Endothelial cell (in vitro differentiated cells): ENCODE measurements at places on chromosomes 2 and 18.

DNA sequence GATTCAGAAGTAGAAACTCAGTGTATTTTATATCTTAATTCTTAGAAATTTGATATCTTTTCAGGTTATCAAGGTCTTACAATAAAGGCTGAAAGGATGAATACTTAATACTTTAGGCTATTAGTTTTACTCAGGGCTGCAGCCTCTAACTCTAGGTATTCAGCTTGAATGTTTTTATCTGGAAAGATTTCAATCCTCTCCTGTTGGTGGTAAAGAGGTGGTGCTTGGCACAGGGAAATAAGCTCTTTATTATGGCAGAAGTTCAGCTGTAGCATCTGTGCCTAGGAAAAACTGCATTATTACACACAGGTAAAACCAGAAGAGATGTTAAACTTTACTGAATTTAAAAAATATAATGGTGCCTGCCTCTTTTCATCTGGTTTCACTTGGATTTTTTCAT, 11.1 kb downstream of the ACVR2A start:
- DNase-seq, result no peak

- DNase-seq, result peak; percentile 71
Measured at GRCh38 chr2:231191896-231192872, 6.2 kb upstream of the ARMC9 start.

DNA sequence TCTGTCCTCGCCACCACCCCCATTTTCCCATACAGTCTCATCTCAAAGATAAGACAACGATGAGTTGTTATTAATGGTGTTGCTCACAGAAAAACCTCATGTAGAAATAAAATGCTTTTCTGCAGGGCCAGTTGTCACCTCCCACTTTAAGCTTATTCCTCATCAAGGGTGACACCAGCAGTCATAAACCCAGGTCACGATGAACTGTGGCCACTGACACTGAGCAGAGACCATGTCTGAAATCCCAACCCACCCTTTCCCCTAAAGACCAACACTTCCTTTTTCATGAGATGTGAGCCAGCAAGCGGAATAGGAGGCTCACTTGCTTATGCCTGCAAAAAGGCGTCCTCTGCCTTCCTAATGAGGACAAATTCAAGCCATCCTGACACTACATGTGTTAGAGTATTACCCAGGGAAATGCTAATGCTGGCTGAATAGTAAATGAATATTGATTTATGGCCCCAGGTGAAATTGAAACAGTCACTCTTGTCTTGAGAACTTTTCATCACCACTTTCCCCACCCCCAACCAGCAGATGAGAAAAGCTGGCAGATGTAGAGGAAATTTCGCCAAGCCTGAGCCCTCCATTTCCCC, 228.4 kb downstream of the MGAT5 start:
- DNase-seq, result no peak

DNA sequence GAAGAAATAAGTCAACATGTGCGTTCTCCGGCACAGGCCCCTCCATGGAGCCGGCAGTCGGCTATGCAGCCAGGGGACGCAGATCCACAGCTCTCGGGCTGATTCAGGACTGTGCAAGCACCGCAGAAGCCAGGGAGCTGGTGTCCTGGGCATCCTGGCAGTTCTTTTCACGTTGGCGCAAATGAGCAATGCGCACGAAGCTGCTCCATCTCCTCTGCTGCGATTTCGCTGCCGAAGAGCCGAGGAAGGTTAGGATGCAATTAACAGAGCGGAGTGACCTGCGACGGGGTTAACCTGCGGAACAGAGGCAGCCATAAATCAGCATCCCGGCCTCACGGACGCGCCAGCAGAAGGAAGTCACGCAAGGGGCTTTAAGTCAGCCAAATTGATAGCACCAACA, 107.1 kb upstream of the POU3F3 start:
- no peak for DNase-seq

- DNase-seq, result no peak
Measured at GRCh38 chr2:170847716-170848115, 31.0 kb downstream of the GAD1 start.

GRCh38 chr2:106921451-106921850, 35.5 kb upstream of the ST6GAL2 start:
- DNase-seq, result no peak

GRCh38 chr2:105937498-105938097, 192.9 kb downstream of the NCK2 start:
- no peak for DNase-seq

- no peak for DNase-seq
Measured at GRCh38 chr2:11370377-11371091, 26.1 kb upstream of the ROCK2 start.

GRCh38 chr2:71880846-71881610, 266.6 kb downstream of the CYP26B1 start:
- DNase-seq, result no peak

GRCh38 chr18:7254163-7254562, 23.3 kb downstream of the LRRC30 start:
- DNase-seq, result no peak

GRCh38 chr2:71782323-71782722, 329.0 kb downstream of the DYSF start:
- DNase-seq, result no peak

DNA sequence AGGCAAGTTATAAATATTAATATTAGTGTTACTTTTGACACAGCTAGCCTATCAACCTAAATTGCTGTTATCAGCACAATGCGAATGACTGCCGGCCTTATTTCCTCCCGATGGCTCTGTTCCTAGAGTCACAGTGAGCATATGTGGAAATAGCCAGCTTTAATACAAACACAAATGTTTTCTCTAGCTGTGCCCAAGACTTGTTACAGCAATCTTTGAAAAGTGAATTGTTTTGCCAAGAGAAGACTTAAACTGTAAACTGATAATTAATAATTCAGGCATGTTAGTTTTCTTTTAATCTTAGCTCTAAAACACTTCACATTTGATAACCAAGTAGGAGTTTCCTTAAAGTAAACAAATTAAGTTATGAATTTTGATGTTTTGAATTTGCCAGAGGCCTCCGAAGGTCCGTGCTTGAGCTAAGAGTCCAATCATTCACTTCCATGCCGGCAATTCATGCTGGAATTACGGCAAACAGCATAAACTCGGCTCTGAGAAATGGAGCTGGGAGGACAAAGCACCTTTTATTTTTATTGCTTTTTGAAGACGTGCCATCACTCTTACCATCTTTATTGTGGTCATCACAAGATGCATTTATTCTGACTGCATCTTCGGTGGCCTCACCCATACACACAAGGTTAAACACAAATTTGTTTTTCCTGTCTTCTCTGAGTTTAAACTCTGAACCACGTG, 184.5 kb upstream of the CWC22 start:
- DNase-seq, result no peak

- DNase-seq, result no peak
Measured at GRCh38 chr2:88148929-88149438, 21.1 kb upstream of the FABP1 start.

GRCh38 chr2:59888015-59888414, 665.4 kb downstream of the BCL11A start:
- peak; percentile 8 for DNase-seq

DNA sequence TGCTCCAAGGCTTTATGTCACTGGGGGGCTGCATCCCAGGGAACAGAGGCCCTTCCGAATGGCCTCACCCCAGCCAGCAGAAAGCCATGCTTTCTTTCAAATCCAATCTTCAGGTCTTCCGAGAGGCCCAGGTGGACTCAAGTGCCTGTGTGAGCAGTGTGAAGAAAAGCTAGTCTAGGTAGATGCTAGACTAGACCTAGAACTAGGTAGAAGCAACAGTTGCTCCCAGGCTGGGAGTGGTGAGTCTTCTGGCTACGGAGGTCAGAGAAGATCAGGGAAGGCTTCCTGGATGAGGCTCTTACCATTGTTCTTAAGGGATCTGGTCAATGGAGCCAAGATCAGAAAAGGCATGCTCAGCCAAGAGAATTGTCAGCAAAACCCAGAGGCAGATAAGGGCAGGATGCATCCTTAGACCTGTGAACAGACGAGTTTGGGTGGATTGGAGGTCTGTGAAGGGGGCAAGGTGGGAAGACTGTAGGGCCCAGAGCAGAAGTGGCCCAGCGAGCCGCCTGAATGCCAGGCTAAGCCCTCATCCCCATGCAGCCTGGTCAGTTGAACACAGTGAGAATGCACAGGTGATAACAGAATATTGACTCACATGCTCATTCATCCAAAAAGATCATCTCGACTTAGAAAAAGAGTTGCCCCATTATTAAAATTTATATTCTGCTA, 110.8 kb downstream of the SMAD7 start:
- no peak for DNase-seq

GRCh38 chr2:202521470-202521869, 113.3 kb upstream of the FAM117B start:
- DNase-seq, result no peak

GRCh38 chr18:5288517-5288935, 7.0 kb downstream of the ZBTB14 start:
- DNase-seq, result no peak

DNA sequence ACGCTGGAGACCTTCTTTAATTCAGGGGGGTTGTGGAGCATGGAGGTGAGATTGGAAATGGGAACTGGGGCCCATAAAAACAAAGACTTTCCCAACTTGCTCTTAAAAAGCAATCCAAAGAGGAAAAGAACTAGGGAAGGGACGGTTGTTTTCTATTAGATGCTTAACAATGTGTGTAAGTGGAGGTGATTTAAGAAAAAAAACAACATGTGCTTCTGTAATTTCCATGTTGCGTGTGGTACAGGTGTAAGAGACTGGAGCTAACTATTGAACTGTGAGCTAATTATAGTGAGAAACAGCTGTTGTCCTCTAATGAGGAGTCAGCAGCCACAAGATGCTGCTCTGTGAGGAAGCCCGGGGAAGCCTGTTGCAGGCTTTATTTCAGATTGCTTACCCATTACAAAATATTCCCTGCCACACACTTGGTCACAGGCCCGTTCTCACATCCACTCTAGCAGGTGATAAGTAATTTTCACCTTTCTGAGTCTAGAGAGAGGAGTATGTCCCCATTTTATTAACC, 280.6 kb upstream of the PARD3B start:
- no peak for DNase-seq

DNA sequence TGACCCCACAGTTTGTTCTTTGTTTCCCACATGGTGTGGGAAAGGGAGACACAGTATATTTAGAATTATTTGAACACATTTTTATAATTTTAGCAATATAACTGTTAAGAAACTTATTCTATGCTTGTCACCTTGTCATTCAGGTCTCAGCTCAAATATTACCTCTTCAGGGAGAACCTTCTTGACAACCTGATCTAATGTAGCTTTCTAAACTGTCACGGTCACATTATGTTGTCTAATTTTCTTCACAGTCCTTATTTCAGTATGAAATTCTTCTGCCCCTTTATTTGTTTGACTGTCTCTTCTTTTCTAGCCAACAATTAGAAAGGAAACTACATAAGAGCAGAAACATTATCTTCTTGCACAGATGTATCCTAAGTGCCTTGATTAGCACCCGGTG, 304.3 kb upstream of the PARD3B start:
- no peak for DNase-seq

- DNase-seq, result no peak
Measured at GRCh38 chr18:23227726-23228070, 92.4 kb downstream of the CABLES1 start.

- DNase-seq, result peak; percentile 71
Measured at GRCh38 chr2:237026981-237027711, 58.5 kb upstream of the COPS8 start.

GRCh38 chr2:228374741-228375140, 193.3 kb upstream of the SPHKAP start:
- DNase-seq, result no peak
